ENCODE measurements at places on chromosomes 3 and 15. TPM values are rescaled to one million over a fixed set of nuclear protein-coding genes. Genes with fewer than 3 reads are reported as not detected.

GRCh38 chr15:31393444-31394091 lies 66.9 kb downstream of the KLF13 start:
- peak overlapping the region; percentile 54 for H3K27ac ChIP-seq
- no peaks in the 10 kb centered on the region for H3K27me3 ChIP-seq
- no peaks in the 10 kb centered on the region for H3K36me3 ChIP-seq

The P2RY1 gene
- 0.22 TPM for total RNA-seq

- no peaks in the 10 kb centered on the region for H3K36me3 ChIP-seq
- DNase-seq: no peak
- peak overlapping the region; percentile 82 for H3K27ac ChIP-seq
- no peaks in the 10 kb centered on the region for H3K27me3 ChIP-seq
Observed at GRCh38 chr15:78149805-78150751, 916 bp downstream of the IDH3A start.

The ARIH2 gene
- total RNA-seq: 201 TPM

The CPNE9 gene
- not detected for total RNA-seq

DNA sequence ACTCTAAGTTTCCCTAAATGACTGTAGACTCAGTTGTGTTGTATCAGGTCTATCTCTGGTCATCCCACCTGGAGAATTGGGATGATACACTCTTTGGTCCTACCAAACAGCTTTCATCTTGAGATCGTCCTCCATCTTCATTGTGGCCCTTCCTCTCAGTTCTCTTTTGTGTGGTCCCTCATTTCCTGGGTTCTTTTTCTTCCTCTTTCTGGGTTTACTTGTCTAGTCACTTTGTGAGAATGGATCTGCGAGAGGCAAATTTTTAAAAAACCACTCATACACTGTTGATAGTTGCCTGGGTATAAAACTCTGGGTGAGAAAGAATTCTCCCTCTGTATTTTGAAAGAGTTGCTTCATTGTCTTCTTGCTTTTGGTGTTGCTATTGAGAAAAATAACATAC lies 6.0 kb upstream of the AMOTL2 start:
- no peak overlapping the region for H3K27ac ChIP-seq
- DNase-seq: no peak
- H3K4me1 ChIP-seq: peaks cover 3% of the 10 kb centered on the region
- peaks cover 46% of the 10 kb centered on the region for H3K27me3 ChIP-seq

GRCh38 chr3:111351334-111351733 lies 190.7 kb upstream of the CD96 start:
- no peaks in the 10 kb centered on the region for H3K4me1 ChIP-seq
- no peaks in the 10 kb centered on the region for H3K27me3 ChIP-seq
- H3K36me3 ChIP-seq: no peaks in the 10 kb centered on the region
- H3K27ac ChIP-seq: no peak overlapping the region
- no peak for DNase-seq

The OR5K1 gene
- total RNA-seq: not detected

GRCh38 chr15:86603466-86603865 lies 523.8 kb downstream of the AGBL1 start:
- H3K27ac ChIP-seq: no peak overlapping the region
- H3K36me3 ChIP-seq: peaks cover 3% of the 10 kb centered on the region
- no peaks in the 10 kb centered on the region for H3K27me3 ChIP-seq
- no peak for DNase-seq
- no peak overlapping the region for H3K4me3 ChIP-seq

The CHRNA3 gene
- not detected for total RNA-seq

- H3K36me3 ChIP-seq: peaks cover 5% of the 10 kb centered on the region
- no peaks in the 10 kb centered on the region for H3K27me3 ChIP-seq
- H3K27ac ChIP-seq: no peak overlapping the region
Observed at GRCh38 chr3:142801746-142802145, 77.9 kb downstream of the TRPC1 start.

DNA sequence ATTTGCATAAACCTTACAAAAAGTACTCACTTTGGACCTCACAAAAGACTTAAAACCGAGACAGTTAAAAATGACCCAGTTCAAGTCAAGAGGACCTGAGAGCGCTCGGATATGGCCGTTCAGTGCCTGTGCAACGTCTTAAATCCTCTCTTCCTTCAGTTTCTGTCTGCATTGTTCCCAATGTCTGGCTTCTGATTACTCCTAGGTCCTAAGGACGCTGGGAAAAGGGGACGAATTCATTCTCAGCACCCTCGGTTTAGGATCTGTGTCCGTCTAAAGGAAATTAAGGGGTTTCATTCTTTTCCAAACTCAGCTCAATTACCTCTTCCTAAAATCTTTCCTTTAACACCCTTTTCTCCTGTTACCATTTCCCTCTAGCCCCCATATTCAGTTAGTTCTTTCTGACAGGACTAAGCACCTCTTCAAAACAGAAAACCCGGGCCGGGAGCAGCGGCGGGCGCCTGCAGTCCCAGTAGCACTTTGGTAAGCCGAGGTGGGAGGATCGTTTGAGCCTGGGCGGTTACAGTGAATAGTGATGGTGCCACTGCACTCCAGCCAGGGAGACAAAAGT lies 970 bp downstream of the DPPA4 start:
- H3K4me1 ChIP-seq: peaks cover 4% of the 10 kb centered on the region
- H3K27ac ChIP-seq: peak overlapping the region; percentile 5
- peaks cover 47% of the 10 kb centered on the region for H3K27me3 ChIP-seq
- peak overlapping the region; percentile 72 for H3K4me3 ChIP-seq
- DNase-seq: no peak

The CPN2 gene
- not detected for total RNA-seq

- no peaks in the 10 kb centered on the region for H3K36me3 ChIP-seq
- H3K4me3 ChIP-seq: no peak overlapping the region
- DNase-seq: no peak
- peaks cover 28% of the 10 kb centered on the region for H3K27me3 ChIP-seq
- H3K4me1 ChIP-seq: peaks cover 6% of the 10 kb centered on the region
Observed at GRCh38 chr15:94162939-94163338, 68.4 kb upstream of the MCTP2 start.

The CHST2 gene
- total RNA-seq: 2.2 TPM

DNA sequence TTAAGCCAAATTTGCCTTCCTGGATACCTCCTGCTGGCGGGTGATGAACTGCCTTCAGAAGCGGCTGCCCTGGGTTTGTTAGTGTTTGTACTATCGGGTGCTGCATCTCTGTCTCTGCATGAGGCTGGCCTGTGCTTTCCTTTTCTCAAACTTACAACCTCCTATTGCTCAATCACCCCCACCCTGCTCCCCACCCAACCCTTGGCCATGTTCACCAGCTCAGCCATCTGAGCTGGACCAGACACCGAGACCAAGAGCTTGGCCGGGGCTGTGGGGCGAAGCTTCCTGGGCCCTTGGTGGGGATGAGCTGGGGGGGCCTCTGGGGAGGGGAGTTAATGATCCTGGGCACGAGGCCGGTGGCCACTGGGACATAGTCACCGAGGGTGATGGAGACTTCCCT lies 16.8 kb upstream of the FBLN2 start:
- DNase-seq: no peak
- peaks cover 44% of the 10 kb centered on the region for H3K27me3 ChIP-seq
- peaks cover 7% of the 10 kb centered on the region for H3K4me1 ChIP-seq
- H3K4me3 ChIP-seq: no peak overlapping the region
- H3K27ac ChIP-seq: no peak overlapping the region

DNA sequence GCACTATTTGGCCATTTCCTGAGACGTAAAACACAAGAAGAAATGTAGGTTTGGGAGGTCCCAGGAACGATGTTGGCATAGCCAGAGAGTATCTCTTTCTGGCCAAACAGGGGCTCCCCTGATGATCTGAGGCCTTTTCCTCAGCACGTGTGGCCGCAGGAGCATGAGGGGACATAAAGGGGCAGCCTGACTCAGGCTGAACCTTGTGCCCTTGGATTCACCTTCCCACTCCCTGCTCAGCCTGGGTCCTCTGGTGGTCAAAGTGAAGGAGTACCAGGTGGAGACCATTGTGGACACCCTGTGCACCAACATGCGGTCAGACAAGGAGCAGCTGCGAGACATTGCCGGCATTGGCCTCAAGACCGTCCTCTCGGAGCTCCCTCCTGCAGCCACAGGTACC lies 10.6 kb downstream of the CAND2 start:
- no peak for DNase-seq
- no peak overlapping the region for H3K4me3 ChIP-seq
- H3K27me3 ChIP-seq: peaks cover 16% of the 10 kb centered on the region
- no peak overlapping the region for H3K27ac ChIP-seq

DNA sequence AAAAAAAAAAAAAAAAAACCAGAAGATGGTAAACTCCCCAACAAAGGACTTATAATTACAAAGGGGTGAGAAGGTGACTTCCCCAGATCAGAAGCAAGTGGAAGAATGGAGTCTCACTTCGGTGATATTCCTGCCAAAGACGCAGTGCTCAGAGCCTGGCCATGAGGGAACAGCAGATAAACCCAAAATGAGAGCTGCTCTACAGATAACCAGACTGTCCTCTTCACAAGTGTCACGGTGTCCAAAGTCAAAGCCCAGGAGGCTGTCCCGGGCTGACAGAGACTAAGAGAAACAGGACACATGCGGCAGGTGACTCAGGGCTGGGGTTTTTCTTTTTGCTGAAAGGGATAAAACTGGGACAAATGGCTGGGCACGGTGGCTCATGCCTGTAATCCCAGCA lies 48.8 kb downstream of the HMCES start:
- H3K4me1 ChIP-seq: no peaks in the 10 kb centered on the region
- no peak for DNase-seq
- H3K4me3 ChIP-seq: no peak overlapping the region
- no peaks in the 10 kb centered on the region for H3K36me3 ChIP-seq

GRCh38 chr15:96497951-96498350 lies 167.5 kb downstream of the NR2F2 start:
- H3K4me3 ChIP-seq: no peak overlapping the region
- no peaks in the 10 kb centered on the region for H3K36me3 ChIP-seq
- DNase-seq: no peak
- no peaks in the 10 kb centered on the region for H3K4me1 ChIP-seq

The PARP15 gene
- 87.6 TPM for total RNA-seq

DNA sequence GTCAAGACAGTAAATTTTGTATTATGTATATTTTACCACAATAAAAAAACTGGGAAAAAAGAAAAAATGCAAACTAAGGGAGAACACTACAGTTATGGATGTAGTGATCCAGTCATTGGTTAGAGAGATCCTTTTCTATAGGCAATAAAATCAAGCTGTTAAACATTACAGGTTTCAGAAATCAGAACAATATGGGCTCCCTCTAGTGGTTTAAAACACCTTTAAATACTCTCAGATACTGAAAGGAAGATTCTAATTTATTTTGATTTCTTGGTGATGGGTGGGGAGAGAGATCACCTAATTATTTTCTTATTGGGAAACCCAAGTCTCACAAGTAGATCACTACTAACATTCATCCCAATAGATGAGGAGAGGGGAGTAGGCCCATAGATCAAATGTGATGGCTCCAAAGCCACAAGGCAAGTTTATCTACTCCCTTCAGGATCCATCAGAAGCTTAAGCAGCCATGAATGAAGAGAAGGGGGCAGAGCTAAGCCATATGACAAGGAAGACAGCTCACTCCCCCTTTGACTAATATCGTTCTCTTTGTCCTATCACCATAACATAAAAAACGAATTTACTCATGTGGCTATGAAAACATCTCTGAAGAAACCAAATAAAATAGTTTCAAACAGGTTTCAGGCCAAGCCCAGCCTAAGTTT lies 118.6 kb downstream of the ANO10 start:
- DNase-seq: no peak
- H3K36me3 ChIP-seq: no peaks in the 10 kb centered on the region
- peaks cover 34% of the 10 kb centered on the region for H3K4me1 ChIP-seq
- H3K4me3 ChIP-seq: no peak overlapping the region

The KLF13 gene
- total RNA-seq: 184 TPM

- peak overlapping the region; percentile 91 for H3K4me3 ChIP-seq
- peak overlapping the region; percentile 60 for H3K27ac ChIP-seq
- DNase-seq: no peak
- H3K36me3 ChIP-seq: no peaks in the 10 kb centered on the region
- H3K4me1 ChIP-seq: peaks cover 28% of the 10 kb centered on the region
Observed at GRCh38 chr15:75200765-75201615, 692 bp upstream of the C15orf39 start.

DNA sequence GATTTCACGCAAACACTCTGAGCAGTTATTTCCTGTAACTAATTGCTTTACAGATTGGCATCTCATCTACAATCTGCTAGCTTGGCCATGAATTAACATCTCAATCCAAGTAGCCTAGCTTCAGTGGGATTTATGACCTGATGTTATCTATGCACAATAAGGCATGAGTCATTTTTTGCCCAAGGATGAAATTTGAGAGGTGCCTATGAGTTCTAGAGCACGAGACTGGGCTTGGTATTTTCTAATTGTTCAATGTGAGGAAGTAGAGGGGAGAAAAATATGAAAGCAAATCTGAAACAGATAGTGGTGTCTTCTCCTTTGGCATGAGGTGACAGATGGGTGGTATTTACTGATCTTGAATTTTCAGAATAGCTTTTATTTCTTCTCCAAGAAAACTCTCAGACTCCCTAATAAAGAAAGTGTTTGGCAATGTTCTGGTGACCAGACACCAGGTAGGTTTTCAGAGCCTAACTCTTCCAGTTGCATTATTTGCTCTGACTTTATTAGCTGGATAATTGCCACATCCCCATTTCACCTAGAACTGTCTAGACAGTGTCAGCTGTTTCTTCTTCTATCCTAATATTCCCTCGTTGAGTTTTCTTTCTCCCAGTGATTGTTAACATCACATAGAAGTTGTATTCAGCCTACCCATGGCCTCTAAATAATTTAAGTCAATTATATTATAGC lies 301.0 kb upstream of the UMPS start:
- H3K27ac ChIP-seq: no peak overlapping the region
- H3K36me3 ChIP-seq: no peaks in the 10 kb centered on the region
- DNase-seq: no peak
- no peak overlapping the region for H3K4me3 ChIP-seq
- H3K27me3 ChIP-seq: peaks cover 34% of the 10 kb centered on the region
- H3K4me1 ChIP-seq: no peaks in the 10 kb centered on the region

The GOLGA8K gene
- total RNA-seq: 0.26 TPM

DNA sequence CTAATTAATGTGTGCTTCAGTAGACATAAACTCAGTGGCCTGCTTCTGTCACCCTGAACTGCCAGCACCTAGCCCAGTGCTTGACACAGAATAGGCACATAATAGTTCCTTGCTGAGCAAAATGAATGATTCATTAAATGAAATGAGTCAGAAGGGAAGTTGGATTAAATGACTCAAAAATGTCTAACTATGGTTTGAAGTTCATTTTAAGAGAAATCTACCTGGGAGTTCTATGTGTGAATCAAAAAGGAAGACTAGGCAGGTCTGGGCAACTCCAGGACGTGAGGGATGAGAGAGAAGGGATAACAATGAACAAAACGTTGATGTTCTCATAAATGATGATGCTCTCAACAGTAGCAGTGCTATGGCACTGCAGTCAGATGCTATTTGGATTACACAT lies 175.0 kb downstream of the CFAP20DC start:
- peaks cover 5% of the 10 kb centered on the region for H3K4me1 ChIP-seq
- H3K36me3 ChIP-seq: no peaks in the 10 kb centered on the region
- H3K27me3 ChIP-seq: peaks cover 29% of the 10 kb centered on the region
- DNase-seq: no peak
- no peak overlapping the region for H3K27ac ChIP-seq

DNA sequence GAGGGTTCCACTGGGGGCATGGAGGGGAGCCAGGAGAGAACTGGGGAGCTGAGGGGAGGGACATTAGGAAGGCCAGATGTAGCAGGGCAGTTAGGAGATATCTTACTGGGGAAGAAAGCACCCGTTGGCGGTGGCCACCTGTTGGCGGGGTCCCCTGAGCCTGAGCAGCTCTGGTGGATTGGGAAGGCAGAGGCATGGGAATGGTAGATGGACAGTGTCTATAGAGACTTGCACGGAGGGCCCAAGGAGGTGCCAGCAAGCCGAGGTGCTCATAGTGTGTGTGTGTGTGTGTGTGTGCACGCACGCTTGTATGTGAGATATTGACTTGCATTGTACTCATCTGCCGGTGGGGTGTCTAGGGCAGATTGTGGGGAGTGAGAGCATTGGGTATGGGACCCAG lies 179.0 kb downstream of the APBA2 start:
- H3K4me1 ChIP-seq: peaks cover 20% of the 10 kb centered on the region
- no peak overlapping the region for H3K4me3 ChIP-seq
- DNase-seq: no peak
- H3K27me3 ChIP-seq: no peaks in the 10 kb centered on the region
- no peak overlapping the region for H3K27ac ChIP-seq
